ENCODE measurements at places on chromosomes 11 and 22. TPM values are rescaled to one million over a fixed set of nuclear protein-coding genes. Genes with fewer than 3 reads are reported as not detected.

Gene KRTAP5-8
- not detected for total RNA-seq

- no peak for DNase-seq
Measured at GRCh38 chr22:36447632-36448031, 33.8 kb downstream of the TXN2 start.

- DNase-seq: peak; percentile 20
Measured at GRCh38 chr11:26134481-26135355, 197.2 kb upstream of the ANO3 start.

DNA sequence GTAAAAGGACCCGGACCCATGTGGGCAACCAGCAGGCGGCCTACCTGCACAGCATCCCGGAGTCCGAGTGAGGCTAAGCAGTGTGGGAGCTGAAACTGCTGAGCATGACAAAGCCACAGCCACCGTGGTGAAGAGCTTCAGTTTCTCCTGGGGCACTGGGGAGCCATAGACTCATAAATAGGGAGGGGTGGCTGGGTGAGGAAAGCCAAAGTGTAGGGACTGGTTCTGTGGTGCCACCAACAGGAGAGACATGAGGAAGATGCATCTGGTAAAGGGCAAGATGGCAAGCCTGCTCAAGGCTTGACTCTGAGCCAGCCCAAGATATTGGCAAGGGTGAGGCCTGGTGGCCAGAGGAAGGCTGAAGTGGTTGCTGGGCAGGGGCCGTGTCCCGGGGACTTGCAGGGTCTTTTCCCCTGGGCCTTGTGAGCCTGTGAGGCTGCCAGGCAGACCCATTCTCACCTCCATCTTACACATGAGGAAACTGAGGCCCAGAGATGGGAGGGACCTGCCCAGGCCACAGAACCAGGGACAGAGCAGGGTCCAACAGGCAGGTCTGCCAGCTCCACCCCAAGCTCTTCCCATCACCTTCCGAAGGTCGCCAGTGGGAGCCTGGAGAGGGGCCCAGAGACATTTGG, 30.4 kb downstream of the CYTH4 start:
- no peak for DNase-seq

DNA sequence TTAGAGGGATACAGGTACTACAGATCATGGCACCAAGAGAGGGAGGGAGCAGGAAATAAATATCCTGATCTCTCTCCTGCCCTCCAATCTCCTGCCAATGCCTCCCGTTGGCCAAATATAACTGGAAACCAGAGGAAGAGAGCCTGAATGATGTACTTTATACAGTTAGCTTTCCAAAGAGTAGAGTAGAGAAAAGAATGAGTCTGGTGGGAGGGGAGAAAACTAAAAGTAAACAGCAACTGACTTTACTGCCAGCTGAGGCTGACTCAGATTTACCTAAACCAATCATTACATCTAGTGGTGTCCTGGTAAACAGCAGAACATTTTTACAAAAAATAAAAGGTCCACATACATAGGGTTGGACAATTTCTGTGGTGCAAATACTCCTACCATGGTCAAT, 5.1 kb downstream of the MPZL3 start:
- DNase-seq: peak; percentile 32

DNA sequence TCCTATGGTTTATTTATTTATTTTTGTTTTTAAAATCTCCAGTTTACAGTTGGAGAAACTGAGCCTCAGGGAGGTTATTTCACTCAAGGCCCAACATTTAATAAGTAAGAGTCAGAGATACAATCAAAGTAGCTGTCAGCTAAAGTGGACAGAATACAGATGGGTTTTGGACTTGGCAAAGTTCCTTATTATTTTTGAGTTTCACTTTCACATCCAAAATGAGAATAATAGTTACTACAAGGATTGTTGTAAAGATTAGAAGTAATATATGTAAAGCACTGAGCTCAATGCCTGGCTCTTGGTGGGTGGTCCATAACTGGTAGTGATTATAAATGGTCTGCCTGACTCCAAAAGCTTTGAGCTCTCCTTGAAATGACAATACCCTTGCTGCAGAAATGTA, 87.5 kb upstream of the SESN3 start:
- no peak for DNase-seq

- peak; percentile 13 for DNase-seq
Measured at GRCh38 chr11:94638902-94639373, 71.8 kb downstream of the PIWIL4 start.
